ENCODE measurements at places on chromosomes 2 and 18.

DNA sequence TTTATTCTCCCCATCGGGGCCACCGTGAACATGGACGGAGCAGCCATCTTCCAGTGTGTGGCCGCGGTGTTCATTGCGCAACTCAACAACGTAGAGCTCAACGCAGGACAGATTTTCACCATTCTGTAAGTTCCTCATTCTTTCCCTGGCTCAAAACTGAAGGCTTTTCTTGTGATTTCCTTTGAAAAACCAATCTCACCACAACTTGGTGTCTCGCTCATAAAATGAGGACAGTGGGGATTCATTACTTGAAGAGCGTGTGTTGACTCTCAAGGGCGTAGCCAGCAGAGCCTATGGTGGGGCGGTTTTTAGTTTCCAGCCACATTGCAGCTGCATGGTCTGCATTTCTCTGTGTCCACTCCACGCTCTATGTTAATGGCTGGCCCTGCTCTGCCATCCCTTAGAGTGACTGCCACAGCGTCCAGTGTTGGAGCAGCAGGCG, 29.0 kb downstream of the SLC1A4 start:
- DNase-seq = no peak

DNA sequence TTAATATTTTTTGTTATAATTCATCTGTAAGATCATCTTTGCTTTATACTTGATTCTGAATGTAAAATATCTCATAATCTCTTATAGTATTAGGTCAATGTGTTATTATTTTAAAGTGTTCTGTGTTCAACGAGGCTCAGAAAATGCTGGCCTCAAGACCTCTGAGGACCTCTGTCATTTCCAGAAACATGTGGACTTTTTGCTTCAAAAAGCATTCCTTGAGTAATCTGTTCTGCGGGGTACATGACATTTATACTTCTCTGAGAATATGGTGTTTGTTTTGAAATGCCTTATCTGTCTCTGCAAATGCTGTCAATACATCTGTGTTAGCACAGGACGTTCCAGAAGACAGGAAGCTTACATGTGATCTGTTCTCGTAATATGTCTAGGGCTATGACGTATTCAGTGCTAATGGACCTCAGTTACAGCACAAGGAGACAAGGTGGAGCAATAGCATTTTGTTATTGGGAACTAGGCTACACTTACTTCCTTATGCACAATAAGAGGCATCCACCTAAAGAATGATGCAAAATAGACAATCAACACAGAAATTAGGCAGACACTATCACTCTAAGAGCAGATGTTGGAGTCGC, 37.6 kb upstream of the IL1RL1 start:
- no peak for DNase-seq

GRCh38 chr2:48209214-48209885, 303.1 kb upstream of the FBXO11 start:
- DNase-seq = no peak

DNA sequence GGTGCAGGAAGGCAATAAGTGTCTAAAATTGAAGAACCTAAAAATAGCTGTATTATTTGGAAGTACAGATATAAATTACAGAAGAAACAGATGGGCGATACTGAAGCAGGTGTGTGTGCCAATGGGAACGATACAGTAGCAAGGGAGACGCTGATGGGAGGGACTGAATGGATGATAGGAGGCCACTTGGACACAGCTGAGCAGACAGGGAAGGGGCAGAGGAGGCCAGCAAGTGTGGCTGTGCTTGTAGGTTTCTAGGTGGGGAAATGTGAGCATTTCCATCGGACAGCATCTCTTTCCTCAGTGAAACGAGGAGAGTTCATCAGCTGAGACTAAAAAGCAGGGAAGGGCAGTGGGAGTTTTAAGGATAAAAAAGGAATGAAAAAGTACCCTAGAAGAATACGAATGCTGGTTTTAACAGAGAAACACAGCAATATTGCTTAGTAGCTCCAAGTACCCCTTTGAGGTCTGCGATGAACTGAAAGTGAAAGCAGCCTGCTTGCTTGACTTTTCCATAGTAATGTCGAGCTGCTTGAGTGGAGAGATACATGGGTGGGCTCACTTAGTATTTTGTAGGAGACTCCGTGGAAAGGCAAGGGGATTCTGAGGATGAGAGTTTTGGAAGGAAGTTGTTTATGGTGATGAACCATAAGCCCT, 91.7 kb upstream of the EPC2 start:
- no peak for DNase-seq

DNA sequence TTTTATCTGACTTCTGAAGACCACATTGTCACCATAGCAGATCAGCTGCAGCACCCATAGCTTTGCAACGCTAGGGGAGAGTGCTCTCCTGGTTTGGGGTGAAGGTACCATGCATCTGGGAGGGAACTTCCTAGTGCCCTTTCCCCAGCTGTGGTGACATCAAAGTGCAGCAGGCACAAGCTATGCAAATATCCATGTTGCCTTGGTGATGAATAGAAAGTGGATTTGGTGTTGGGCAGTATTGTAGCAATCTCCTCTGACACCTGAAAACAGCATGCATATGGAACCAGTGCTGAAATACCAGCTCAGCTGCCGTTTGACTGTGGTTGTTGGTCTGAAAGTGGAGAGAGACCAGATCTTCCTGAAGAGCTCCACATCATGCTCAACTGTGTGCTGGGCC, 37.1 kb downstream of the BCL2L11 start:
- DNase-seq = no peak
